Stimulated activated CD8-positive, alpha-beta memory T cell treated with anti-CD3 and anti-CD28 coated beads, Interleukin-15, amount 100 ng/mL, for 1 hour (primary cell): ENCODE measurements at places on chromosomes 13 and 19.

GRCh38 chr13:80486402-80486801 lies 145.5 kb upstream of the SPRY2 start:
- no peak for DNase-seq

DNA sequence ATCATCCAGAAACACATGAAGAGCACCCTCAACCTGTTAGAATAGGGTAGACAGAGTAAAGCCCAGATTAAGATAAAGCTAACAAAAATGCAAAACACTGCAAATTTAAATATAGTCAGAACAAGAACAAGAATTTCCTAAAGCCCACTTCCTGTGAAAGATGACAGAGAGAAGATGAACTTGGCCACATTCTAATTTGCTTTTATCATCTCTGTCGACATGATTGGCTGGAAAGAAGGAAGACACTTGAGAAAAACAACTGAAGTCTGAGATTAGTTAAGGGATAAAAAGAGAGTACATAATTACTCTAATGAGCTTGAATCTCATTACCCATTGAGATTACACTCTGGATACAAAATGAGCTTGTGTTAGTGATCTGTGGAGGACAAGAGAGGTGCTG lies 537.6 kb downstream of the KLF5 start:
- no peak for DNase-seq

- no peak for DNase-seq
These were observed 16.5 kb downstream of the TYK2 start for GRCh38 chr19:10363789-10364281.

GRCh38 chr13:43838909-43839308 lies 40.6 kb downstream of the CCDC122 start:
- DNase-seq = no peak

DNA sequence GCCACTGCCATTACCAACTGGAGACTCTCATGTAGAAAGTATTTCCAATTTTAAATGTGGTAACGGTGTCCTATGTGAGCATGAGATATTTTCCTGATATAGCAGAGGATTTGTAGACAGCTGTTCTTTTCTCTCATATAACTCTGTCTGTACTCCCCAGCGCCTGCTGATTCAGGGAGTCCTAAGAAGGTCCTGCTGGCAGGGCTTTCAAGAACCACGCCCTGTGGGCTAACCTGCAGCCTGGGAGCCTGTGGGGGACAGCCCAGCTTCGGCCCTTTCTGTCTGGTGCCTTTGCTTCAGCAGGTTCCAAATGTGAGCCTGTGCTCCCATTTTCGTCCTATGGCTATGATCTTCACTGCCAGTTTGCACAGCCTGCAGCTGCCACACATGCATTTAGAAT lies 316.8 kb downstream of the ATP8A2 start:
- no peak for DNase-seq

DNA sequence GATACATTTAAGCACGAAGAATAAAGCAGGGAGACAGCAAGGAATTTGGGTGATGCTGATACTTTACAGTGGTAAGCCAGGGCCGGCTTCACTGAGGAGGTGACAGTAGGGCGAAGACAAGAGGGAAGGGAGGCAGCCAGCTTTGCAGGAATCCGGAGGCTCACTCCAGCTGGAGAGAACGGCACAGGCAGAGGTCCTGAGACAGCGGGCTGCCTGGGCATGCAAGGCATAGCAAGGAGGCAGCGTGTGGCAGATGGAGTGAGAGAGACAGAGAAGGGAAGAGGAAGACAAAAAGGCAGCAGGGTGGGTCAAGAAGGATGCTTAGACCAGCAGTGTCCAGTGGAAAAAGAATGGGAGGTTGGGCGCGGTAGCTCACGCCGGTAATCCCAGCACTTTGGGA lies 83.2 kb upstream of the WASF3 start:
- no peak for DNase-seq

DNA sequence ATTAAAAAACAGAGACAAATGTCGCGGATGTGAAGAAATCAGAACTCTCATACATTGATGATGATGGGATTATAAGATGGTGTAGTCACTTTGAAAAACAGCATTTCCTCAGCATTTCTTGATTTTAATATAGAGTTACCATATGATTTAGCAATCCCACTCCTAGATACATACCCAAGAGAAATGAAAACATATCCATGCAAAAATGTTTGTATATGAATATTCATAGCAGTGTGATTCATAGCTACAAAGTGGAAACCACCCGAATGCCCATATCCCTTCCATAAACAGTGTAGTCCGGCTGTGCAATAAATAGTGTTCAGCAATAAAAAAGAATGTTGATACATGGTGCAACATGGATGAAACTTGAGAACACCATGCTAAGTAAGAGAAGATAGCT lies 44.6 kb downstream of the DPY19L3 start:
- DNase-seq = no peak

GRCh38 chr13:69279213-69279612 lies 828.4 kb upstream of the ATXN8OS start:
- DNase-seq = no peak

DNA sequence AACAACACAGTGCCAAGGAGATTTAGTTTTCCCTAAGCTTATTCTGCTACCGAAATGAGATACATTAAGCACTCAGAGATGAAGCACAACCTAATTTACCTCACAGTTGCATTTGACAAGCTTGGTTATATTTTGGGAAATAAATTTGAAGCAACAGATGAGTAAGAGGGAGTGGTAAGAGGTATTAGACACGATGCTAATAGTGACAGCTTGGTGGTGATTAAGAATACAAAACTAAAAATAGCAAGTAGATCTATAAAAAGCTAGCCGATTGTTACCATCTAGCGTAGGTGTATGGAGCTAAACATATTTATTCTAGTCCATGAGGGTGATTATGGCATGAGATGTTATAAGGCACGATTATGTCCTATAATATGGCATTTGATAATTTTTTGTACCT lies 208.5 kb downstream of the PCCA start:
- no peak for DNase-seq

DNA sequence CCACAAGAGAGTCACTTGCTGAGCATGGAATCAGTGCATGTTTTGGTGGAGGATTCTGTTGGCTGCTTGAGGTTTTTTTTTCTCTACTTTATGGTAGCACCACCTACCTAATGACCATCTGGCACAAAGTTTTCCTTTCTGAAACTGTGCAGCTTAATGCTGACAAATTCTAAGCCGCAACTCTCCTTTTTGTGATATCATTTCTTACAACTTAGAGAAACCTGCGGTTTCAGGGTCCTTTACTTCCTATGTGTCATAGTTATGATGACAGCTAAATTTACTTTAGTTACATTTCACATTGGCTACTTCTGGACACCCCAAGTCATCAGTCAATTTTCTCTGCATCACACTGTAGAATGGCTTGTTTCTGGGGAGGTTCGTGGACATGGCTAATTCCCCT lies 115.4 kb upstream of the TMTC4 start:
- DNase-seq = no peak

GRCh38 chr13:110902370-110902769 lies 12.5 kb downstream of the ANKRD10 start:
- DNase-seq = no peak

DNA sequence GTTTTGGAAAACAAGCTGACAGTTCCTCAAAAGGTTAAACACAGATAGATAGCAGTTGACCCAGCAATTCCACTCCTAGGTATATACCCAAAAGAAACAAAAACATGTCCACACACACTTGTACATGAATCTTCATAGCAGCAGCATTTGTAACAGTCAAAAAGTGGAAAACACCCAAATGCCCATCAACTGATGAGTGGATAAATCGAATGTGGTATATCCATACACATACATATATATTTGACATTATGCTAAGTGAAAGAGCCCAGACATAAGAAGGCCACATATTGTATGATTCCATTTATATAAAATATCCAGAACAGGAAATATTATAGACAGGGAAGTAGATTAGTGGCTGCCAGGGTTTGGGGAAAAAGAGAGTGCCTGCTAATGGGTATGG lies 7.9 kb upstream of the HMGB1 start:
- no peak for DNase-seq

DNA sequence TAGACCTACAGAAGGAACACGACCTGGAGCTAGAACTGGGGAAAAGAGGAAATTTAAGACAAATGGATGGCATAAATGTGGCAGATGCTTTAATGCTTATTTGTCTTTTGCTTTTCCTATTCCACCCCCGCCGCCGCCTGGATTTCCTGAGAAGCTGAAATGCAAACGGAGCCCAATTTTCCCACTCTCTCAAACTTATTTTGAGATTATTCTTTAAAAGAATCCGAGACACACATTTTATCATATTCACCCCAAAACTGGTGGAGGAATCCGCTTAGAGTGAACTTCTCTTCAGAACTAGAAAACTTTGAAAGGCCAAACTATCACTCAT lies 5.8 kb downstream of the POU4F1 start:
- DNase-seq = no peak

- no peak for DNase-seq
These were observed 67.9 kb downstream of the RAB20 start for GRCh38 chr13:110493613-110494012.
